ENCODE measurements at places on chromosomes 5 and 9. TPM values are rescaled to one million over a fixed set of nuclear protein-coding genes. Genes with fewer than 3 reads are reported as not detected.

FOXD4L5 gene
- total RNA-seq, result 0.61 TPM

NAIP gene
- total RNA-seq, result 7.0 TPM

C5orf52 gene
- total RNA-seq, result not detected

PDLIM4 gene
- total RNA-seq, result not detected

AFAP1L1 gene
- total RNA-seq, result 4.3 TPM

DNA sequence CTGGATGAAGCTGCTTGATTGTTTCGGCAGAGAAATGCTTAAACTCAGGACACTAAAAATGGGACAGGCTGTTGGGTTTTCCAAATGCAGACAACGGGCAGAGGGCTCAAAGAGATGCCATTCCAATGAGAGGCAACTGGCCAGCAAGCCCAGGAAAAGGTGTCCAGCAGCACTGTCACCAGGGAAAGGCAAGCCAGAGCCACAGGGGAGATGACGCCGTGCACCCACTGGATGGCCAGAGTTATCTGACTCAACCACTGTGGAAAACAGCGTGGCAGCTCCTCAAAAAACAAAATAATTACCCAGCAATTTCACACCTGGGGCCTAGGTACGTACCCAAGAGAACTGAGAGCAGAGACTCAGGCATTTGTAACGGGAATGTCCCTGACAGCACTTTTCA is 48.4 kb upstream of the SIMC1 start:
- no peaks in the 10 kb centered on the region for H3K36me3 ChIP-seq
- no peak overlapping the region for H3K4me3 ChIP-seq
- DNase-seq, result no peak
- no peak overlapping the region for H3K27ac ChIP-seq

- H3K36me3 ChIP-seq, result no peaks in the 10 kb centered on the region
- no peak for DNase-seq
- H3K4me3 ChIP-seq, result no peak overlapping the region
Observed at GRCh38 chr5:9188956-9189355, 356.9 kb downstream of the SEMA5A start.

Data from HCT116 (cell line).